ENCODE measurements at places on chromosomes 3 and 15.
A peak's percentile ranks its signal among the peaks of the same experiment; 100 is the strongest.

DNA sequence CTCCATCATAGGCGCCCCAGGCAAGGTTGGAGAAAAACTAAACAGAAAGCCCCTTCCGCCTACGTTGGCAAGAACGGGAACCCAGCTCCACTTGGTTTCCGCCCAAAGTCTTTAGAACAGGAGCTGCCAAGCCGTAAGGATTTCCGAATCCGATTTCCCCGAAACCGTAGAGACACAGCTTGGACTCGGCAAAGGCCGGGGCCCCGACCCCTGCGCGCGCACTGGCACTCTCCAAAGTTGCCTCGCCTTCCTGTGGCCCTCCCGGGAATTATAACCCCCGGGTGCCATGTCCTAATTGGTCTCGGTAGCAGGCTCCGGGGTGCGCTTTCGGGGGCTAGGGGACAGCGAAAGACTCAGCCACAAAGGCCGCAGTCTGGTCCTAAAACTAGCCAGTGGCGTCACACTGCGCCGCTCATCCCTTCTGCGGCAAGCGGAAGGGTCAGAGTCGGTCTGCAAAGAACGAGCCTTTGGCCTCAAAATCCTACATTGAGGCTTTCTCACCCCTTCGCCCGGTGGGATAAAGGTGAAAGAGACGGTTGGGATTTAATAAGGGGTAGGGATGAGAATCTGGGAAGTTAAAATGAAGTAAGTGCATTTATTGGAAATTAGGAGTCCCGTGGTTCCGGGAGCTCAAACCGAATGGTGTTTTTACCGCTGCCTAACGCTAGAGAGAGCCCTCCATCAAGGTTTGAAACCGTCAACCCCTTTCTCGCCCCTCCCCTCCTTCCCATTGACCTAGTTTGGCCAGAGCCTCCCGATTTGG is 6.8 kb downstream of the BCL6 start:
- H3K4me1 ChIP-seq: peaks cover 46% of the 10 kb centered on the region
- peak; percentile 95 for DNase-seq
- no peaks in the 10 kb centered on the region for H3K27me3 ChIP-seq
- H3K4me3 ChIP-seq: peak overlapping the region; percentile 84

GRCh38 chr15:40310001-40310959 is 2.5 kb upstream of the PLCB2 start:
- H3K4me1 ChIP-seq: no peaks in the 10 kb centered on the region
- no peak for DNase-seq
- H3K27ac ChIP-seq: no peak overlapping the region
- H3K27me3 ChIP-seq: no peaks in the 10 kb centered on the region
- no peak overlapping the region for H3K4me3 ChIP-seq

DNA sequence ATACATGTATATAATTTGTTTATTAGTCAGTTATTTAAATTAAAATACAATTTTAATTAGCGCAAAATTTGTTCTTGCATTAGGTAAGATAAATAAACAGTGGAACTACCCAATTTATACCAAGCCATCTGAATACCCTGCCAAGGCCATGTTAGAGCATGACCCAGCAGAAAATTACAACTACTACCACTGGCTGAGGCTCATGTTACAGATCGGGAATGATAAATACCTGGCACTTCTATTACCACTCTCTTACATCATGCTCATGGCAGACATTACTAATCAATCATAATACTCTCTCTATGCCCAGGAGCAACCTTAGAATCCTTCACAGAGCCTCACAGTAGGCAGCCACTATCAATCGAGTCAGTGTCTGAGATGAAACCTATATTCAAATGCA is 21.2 kb upstream of the LMOD3 start:
- H3K36me3 ChIP-seq: no peaks in the 10 kb centered on the region
- no peaks in the 10 kb centered on the region for H3K27me3 ChIP-seq
- no peak overlapping the region for H3K27ac ChIP-seq
- H3K4me3 ChIP-seq: no peak overlapping the region
- no peak for DNase-seq

DNA sequence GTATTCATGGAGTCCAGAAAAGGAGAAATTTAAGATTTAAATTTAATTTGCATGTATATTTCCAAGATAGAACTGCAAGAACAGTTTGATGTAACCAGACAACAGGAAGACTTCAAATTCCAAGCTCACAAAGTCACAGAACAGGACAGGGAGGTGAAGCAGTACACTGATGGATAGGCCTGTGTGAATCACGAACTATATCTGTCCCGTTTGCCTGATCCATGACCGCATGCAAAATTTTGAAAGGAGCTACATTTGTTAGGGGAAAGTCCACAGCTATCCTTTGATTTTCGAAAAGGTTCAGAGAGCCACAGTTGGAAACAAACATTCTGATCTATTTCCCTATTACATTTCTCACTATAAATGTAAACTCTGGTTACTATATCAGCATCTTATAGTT is 79.5 kb upstream of the SLC12A8 start:
- H3K27me3 ChIP-seq: no peaks in the 10 kb centered on the region
- H3K4me1 ChIP-seq: no peaks in the 10 kb centered on the region
- no peak overlapping the region for H3K27ac ChIP-seq
- DNase-seq: no peak
- no peak overlapping the region for H3K4me3 ChIP-seq

- no peak overlapping the region for H3K4me3 ChIP-seq
- no peak for DNase-seq
- peaks cover 29% of the 10 kb centered on the region for H3K4me1 ChIP-seq
- H3K36me3 ChIP-seq: no peaks in the 10 kb centered on the region
- no peak overlapping the region for H3K27ac ChIP-seq
Measured at GRCh38 chr3:184586851-184587250, 25.3 kb downstream of the EPHB3 start.

DNA sequence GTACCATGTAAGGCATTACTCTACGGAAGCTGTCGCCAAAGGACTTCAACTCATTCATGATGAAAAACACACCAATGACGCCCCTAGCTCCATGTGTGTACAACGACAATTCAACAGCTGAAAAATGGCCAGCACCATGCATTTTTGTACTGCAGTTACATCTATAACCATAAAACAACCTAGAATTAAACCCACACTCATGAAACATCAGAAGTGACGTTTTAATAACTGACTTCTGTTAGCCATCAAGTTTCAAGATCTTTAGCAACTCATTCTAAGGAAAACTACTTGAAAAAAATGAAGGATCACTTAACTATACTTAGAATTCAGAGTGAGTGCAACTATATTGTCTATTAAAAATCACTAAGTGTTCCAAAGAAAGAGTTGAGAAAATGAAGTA is 84.9 kb downstream of the RFTN1 start:
- no peak overlapping the region for H3K27ac ChIP-seq
- H3K27me3 ChIP-seq: no peaks in the 10 kb centered on the region
- no peak overlapping the region for H3K4me3 ChIP-seq
- H3K4me1 ChIP-seq: no peaks in the 10 kb centered on the region
- DNase-seq: no peak

GRCh38 chr3:124373524-124373923 is 356.7 kb upstream of the UMPS start:
- H3K27ac ChIP-seq: no peak overlapping the region
- no peaks in the 10 kb centered on the region for H3K36me3 ChIP-seq
- H3K4me1 ChIP-seq: no peaks in the 10 kb centered on the region
- no peak for DNase-seq
- H3K27me3 ChIP-seq: no peaks in the 10 kb centered on the region

DNA sequence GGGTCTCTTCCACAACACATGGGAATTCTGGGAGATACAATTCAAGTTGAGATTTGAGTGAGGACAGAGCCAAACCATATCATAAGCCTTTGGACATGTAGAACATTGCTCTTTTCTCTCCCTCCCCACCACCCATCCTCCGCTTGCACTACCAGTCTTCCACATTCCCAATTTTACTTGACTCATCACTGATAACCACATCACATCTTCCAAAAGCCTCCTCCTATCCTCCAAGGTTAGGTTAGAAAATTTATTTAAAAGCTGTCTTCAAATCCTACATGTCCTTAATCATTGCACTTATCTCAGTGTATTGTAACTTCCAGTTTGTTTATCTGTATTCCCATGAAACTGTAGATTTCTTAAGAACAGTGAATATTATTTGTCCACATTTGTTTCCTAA is 10.4 kb downstream of the ZBED2 start:
- no peaks in the 10 kb centered on the region for H3K4me1 ChIP-seq
- no peak for DNase-seq
- H3K4me3 ChIP-seq: no peak overlapping the region

GRCh38 chr3:141552440-141552991 is 65.7 kb downstream of the RASA2 start:
- H3K36me3 ChIP-seq: no peaks in the 10 kb centered on the region
- H3K4me1 ChIP-seq: no peaks in the 10 kb centered on the region
- no peak for DNase-seq
- H3K27me3 ChIP-seq: no peaks in the 10 kb centered on the region

DNA sequence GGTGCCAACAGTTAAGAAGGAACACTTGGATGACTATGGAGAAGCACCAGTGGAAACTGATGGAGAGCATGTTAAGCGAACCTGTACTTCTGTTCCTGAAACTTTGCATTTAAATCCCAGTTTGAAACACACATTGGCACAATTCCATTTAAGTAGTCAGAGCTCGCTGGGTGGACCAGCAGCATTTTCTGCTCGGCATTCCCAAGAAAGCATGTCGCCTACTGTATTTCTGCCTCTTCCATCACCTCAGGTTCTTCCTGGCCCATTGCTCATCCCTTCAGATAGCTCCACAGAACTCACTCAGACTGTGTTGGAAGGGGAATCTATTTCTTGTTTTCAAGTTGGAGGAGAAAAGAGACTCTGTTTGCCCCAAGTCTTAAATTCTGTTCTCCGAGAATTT is 3.0 kb downstream of the SKIL start:
- H3K4me3 ChIP-seq: peak overlapping the region; percentile 5
- peaks cover 41% of the 10 kb centered on the region for H3K4me1 ChIP-seq
- DNase-seq: no peak
- H3K27me3 ChIP-seq: no peaks in the 10 kb centered on the region

DNA sequence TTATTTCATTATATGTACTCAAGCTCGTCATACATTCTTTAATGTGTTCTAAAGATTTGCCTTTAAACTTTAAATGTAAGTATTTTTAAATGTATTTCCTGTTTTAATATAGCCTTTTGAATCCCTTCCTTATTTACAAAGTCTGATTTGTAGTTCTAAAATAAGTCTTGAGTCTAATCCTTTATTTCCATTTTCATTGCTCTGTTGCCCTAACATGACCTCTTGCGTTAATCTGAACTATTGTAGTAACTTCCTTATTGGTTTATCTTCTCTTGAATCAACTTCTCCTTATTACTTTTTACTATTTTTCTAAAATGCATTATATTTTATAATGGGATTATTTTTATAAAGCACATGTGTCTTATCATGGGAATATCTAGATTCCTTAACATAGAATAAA is 24.0 kb downstream of the KNL1 start:
- H3K27me3 ChIP-seq: no peaks in the 10 kb centered on the region
- no peaks in the 10 kb centered on the region for H3K4me1 ChIP-seq
- no peaks in the 10 kb centered on the region for H3K36me3 ChIP-seq
- no peak for DNase-seq
- H3K27ac ChIP-seq: no peak overlapping the region

- no peak for DNase-seq
- no peak overlapping the region for H3K4me3 ChIP-seq
- H3K4me1 ChIP-seq: no peaks in the 10 kb centered on the region
- no peaks in the 10 kb centered on the region for H3K36me3 ChIP-seq
- H3K27ac ChIP-seq: no peak overlapping the region
Measured at GRCh38 chr15:65924004-65924403, 54.7 kb downstream of the RAB11A start.

GRCh38 chr3:65532215-65532614 is 506.5 kb downstream of the MAGI1 start:
- no peak for DNase-seq
- H3K27ac ChIP-seq: no peak overlapping the region
- H3K4me3 ChIP-seq: no peak overlapping the region

- no peak for DNase-seq
- H3K4me3 ChIP-seq: peak overlapping the region; percentile 87
- H3K4me1 ChIP-seq: no peaks in the 10 kb centered on the region
- peaks cover 1% of the 10 kb centered on the region for H3K36me3 ChIP-seq
Measured at GRCh38 chr3:4977853-4978203, 1.4 kb upstream of the BHLHE40 start.

- no peak overlapping the region for H3K27ac ChIP-seq
- H3K27me3 ChIP-seq: no peaks in the 10 kb centered on the region
- H3K4me1 ChIP-seq: no peaks in the 10 kb centered on the region
- no peak overlapping the region for H3K4me3 ChIP-seq
Measured at GRCh38 chr3:3084890-3085289, 25.3 kb downstream of the IL5RA start.

GRCh38 chr3:152899306-152899705 is 64.4 kb downstream of the P2RY1 start:
- no peaks in the 10 kb centered on the region for H3K27me3 ChIP-seq
- no peaks in the 10 kb centered on the region for H3K4me1 ChIP-seq
- H3K4me3 ChIP-seq: no peak overlapping the region
- no peak overlapping the region for H3K27ac ChIP-seq
- DNase-seq: no peak
- no peaks in the 10 kb centered on the region for H3K36me3 ChIP-seq

DNA sequence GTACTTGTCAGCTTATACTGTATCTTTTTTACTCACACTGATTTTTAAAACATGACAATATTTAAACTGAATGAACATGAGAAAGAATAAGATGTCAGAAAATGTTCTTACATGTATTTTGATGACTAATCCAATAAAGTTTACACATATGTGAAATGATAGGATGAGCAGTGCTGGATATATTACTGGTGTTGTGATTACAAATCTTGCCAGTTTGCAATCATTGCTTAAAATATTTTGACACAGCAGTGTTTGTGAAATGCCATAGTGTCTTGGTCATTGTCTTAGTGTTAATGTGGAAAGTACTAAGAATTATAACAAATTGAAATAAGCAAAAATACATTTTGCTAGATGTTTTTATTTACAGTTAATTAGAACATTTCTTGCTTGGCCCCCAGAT is 118.7 kb upstream of the MLF1 start:
- H3K36me3 ChIP-seq: no peaks in the 10 kb centered on the region
- H3K4me1 ChIP-seq: no peaks in the 10 kb centered on the region
- no peak overlapping the region for H3K27ac ChIP-seq
- no peaks in the 10 kb centered on the region for H3K27me3 ChIP-seq

GRCh38 chr15:87579537-87579936 is 677.0 kb downstream of the NTRK3 start:
- H3K27me3 ChIP-seq: no peaks in the 10 kb centered on the region
- no peak for DNase-seq
- H3K36me3 ChIP-seq: no peaks in the 10 kb centered on the region
- no peaks in the 10 kb centered on the region for H3K4me1 ChIP-seq
- H3K4me3 ChIP-seq: no peak overlapping the region

- no peak overlapping the region for H3K4me3 ChIP-seq
- H3K27ac ChIP-seq: no peak overlapping the region
- no peaks in the 10 kb centered on the region for H3K36me3 ChIP-seq
- H3K27me3 ChIP-seq: no peaks in the 10 kb centered on the region
- DNase-seq: no peak
Measured at GRCh38 chr3:39937874-39938273, 128.5 kb downstream of the MYRIP start.

Data from right atrium auricular region (tissue), 2 donors.